ENCODE measurements at places on chromosomes 1 and 21.

- DNase-seq, result no peak
Observed at GRCh38 chr1:41041614-41042270, 20.2 kb upstream of the SLFNL1 start.

GRCh38 chr1:92953491-92953890 lies 7.8 kb downstream of the DIPK1A start:
- DNase-seq, result no peak

- no peak for DNase-seq
Observed at GRCh38 chr21:42731264-42732032, 78.0 kb downstream of the PDE9A start.

- DNase-seq, result no peak
Observed at GRCh38 chr21:45296638-45297037, 8.9 kb upstream of the POFUT2 start.

DNA sequence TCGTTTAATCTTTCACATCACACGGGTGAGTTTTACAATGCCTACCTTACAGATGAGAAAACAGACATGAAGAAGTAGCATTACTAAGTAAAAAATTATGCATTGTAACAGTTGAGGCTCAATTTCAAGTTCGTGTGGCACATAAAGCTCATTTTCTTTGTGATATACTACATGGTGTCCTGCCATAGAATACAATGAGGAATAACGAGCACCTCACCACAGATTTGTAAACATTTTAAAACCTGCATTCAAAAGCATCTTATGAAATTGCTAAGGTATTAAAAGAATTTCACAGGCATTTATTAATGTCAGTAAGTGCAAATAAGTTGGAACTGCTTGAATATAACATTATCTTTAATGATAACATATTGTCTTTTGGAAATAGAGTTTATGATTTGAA lies 47.8 kb upstream of the DEPDC1 start:
- DNase-seq, result no peak

- no peak for DNase-seq
Observed at GRCh38 chr1:25799935-25800702, at the start of gene SELENON. Gene SELENON, plus strand, starts transcription at chr1:25800193. Its CDS starts 38 bp downstream, at chr1:25800231.

DNA sequence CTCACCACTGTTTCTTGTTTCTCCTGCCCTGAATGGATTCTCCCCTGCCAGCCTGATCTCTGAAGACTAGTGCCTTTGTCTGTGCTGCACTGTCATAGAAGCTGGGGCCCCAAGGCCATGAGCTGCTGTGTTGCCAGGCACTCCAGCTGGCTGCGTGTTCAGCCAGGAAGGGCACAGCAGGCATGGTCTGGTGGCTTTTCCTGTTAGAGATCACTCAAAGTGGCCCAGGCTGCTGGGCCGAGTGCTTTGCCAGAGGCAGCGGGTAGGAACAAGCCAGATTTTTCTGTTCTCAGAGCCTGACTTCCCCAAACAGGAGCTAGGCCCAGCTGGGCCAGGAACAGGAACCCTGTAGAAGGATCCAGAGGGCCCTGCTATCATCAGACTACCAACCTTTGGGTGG lies 5.2 kb downstream of the ADPRS start:
- DNase-seq, result no peak

DNA sequence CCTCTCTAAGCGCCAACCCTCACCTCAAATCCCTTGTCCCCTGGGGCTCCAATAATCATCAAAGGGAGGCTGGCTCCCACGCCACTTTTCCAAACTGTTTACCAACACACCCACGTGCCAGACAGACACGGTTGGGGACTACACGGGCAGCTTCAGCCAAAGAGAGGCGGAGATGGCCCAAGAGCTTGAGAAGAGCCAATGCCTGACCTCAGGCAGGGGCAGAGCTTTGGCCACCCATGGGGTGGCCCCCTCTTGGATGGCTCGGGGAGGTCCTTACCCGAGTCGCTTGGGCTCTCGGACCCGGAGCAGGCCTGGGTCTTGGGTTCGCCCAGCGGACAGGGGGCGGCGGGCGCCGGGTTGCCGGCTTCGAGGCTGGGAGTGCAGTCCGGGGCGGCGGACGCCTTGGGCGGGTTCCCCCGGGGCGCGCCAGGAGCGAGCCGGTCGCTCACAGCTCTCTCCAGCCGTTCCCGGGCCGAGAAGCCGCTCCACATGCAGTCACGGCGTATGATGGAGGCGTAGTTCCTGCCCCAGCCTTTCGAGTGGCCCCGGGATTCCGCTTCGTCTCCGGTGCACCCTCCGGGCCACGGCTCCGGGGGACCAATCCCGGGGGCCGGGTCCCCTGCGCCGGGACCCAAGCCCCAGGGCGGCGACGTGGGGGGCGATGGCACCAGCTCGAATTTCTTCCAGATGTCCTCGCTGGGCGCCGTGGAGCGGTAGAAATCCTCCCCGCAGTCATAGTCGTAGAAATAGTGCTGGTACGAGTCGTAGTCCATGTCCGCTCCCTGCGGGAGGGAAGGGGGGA lies 854 bp downstream of the MYCL start:
- no peak for DNase-seq

DNA sequence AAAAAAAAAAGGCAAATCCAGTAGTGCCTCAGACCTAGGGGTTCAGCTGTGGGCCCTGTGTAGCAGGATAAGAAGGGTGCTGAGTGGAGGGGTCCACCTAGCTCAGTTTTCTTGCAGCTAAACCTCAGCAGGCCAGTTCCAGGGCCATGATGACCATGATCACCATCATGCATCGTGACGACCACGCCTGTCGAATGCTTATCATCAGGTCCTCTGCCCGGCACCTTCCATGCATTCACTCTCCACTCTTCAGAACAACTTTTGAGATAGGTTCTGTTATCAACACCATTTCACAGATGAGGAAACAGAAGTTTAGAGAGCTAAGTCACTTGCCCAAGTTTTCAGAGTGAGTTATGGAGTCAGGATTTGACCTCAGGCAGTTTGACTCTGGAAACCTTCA lies 54.9 kb downstream of the ACBD3 start:
- DNase-seq, result no peak

DNA sequence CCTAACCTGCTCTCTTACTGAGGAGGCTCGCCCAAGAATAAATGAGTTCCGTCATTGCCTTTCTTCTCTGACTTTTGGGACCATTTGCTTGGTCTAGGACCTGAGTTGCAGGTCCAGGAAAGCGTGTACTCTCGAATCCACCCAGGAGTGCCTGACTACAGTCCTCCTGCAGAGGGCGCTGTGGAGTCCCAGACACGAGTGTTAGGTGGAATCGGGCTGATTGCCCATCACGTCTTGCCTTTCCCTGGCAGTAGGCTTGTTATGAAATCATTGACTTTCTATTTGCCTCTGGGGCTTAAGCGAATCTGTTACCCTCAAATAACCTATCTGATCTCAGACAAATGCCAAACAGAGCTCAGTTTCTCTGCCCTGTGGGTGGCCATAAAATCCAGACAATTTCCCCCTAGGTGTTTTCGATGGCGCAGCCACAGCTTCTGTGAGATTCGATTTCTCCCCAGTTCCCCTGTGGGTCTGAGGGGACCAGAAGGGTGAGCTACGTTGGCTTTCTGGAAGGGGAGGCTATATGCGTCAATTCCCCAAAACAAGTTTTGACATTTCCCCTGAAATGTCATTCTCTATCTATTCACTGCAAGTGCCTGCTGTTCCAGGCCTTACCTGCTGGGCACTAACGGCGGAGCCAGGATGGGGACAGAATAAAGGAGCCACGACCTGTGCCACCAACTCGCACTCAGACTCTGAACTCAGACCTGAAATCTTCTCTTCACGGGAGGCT lies at the start of gene IL20:
TSS of gene IL20 (plus strand) at position 685 of the 733 bp plus-strand sequence. CDS start 230 bp downstream, outside the sequence.
- DNase-seq, result peak; percentile 27

GRCh38 chr1:158039380-158039779 lies 45.9 kb downstream of the KIRREL1 start:
- no peak for DNase-seq

GRCh38 chr1:42139444-42139843 lies 13.8 kb upstream of the GUCA2B start:
- DNase-seq, result no peak

DNA sequence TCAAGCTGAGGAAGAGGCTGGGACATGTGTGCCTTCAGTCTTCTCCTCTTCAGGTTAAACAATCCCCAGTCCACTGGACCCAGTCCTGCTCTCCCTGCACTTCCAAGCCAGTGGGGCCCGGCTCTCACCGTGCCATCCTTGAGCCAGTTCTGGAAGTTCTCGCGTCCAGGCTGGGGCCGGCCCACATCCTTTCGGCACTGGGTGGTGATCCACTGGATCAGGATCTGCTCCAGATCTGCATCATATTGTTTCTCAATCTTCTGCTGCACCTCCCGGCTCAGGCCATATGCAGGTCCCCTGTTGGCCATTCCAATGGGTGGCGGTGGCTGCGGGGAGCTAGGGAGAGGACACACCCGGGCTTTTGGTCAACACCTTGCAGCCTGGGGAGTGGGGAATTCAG lies 5.1 kb downstream of the TAGLN2 start:
- no peak for DNase-seq

DNA sequence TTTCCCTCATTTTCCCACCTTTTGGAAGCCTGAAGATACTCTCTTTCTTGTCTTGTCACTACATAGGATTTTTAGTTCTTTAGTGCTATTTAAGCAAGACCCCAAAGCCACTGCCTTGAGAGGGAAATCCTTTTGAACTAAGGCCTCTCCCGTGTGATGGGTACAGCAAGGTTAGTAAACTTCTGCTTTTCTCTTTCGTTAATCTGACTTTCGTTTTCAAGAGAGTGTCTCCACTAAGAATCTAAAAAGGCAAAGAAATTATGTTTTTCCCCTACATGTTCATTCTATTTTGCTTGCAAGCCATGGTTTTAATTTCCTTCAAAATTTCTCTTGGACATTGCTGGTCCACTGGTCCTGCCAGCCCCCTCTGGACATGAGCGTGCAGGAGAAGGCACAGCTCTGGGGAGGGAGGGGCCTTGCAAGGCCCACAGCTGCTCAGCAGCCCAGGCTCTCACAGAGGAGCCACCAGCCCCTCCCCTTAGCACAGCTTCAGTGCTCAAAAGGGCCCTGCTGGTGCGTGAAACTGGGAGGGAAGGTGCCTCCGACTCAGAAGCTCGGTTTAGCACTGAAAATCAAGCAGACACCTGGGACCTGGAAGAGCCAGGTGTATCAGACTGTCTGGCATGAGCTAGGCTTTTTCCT lies 210.9 kb upstream of the GALNT2 start:
- DNase-seq, result no peak

DNA sequence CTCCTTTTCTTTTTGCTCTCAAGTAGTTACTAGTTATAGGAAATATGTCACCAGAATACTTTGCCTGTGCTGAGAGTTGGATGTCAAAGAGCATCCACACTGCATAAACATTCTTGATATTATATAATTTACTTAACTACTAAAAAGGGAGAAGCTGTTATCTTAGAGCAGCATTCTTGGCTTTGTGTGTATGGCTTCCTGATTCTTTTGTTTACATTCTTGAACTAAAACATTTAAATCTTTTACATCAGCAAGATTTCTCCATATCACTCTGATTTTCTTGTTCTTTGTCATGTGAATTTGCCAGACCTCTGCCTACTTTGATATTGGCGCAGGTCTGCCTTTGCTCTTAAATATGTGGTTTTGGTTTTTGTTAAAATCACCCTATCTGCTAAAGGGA lies 48.8 kb downstream of the SUCO start:
- no peak for DNase-seq

DNA sequence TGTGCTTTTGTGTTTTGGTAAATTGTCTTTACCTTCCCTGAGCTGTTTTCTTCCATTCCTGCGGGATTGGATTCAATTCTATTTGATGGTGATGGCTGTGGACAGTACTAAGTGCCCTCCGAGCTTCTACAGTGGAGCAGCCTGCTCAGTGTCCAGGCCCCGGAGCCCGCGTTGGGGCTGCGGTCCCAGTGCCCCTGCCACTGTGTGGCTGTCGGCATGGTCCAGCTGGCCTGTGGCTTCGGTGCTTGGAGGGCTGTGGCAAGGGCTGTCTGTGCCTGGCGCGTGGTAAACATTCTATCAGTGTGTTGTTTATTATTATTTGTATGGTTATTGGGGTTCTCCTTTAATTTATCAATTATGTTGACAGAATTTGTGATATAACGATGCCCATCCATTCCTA lies 109.1 kb upstream of the COL6A1 start:
- DNase-seq, result no peak

GRCh38 chr1:18927654-18928272 lies 25.4 kb upstream of the ALDH4A1 start:
- DNase-seq, result no peak

DNA sequence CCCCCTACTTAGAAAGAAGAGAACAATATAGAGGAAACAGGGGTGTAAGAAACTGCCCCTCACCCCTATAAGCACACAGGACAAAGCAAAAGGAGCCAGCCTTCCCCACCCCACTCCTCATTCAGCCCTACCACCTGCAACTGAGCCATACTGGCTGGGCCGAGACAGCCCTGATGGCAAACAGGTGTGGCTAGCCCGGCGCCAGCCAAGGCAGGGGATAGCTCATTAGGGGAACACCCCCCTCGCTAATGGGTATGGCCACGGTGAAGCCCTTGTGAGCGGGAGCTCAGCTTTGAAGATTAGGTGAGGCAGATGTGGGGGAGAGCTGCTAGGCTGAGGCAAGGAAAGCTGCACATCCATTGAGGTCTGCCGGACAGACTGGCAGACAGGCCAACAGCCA lies 65.5 kb downstream of the ERI3 start:
- DNase-seq, result no peak

GRCh38 chr21:25790122-25790877 lies 55.5 kb downstream of the GABPA start:
- DNase-seq, result no peak

DNA sequence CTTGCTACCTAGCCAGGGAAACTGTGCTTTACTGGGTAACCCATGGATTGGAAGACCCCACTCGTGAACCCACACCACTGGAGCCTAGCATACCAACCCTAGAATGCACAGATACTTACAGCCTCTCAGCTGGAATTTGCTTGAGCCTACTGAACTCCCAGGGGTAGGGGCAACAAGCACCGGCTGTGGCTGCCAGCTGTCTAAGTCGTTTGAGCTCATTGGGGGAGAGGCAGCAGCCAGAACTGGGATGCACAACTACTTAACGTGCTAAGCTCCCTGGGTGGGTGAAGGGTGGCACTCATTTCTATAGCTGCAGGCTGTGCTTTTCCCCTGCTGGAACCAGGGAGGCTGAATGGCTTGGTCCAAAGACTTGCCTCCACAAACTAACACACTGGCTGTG lies 212.4 kb downstream of the ZNF648 start:
- no peak for DNase-seq

DNA sequence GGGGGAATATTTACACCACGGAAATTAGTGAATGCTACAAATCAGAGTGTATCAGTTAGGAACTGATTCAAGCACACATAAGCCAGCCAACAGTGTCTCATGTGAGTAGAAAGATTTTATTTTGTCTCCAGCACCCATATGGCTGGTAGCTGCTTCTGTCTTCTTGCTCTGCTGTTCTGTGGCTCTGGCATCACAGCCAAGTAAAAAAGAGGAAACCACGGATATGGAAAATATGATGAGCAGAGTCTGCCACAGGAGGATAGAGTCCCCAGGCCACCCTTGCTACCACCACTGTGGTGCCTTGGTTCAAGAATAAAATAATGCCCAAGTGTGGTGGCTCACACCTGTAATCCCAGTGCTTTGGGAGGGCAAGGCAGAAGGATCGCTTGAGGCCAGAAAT lies 53.6 kb upstream of the SPOCD1 start:
- DNase-seq, result no peak

DNA sequence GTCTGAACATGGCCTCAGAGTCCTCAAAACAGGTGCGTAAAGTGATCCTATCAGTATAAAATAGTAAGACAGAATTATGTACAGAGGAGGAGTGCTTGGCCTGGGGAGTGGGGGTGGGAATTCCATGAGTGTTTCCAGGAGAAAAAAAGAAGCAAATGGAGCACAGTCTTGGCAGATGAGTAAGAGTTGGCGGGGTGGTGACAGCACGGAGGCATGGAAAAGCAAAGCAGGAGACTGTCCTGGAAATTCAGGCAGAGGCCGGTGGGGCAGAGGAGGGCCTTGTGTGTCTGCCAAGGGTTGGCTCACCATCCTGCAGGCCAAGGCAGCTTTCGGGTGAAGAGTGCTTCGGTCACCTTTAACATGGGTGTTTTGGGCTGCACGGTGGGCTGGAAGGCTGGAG lies 63.4 kb downstream of the OPTC start:
- no peak for DNase-seq

Measured in esophagus squamous epithelium (tissue), 5 donors.